Stimulated activated CD8-positive, alpha-beta memory T cell treated with anti-CD3 and anti-CD28 coated beads, Interleukin-15, amount 100 ng/mL, for 4 hours (primary cell): ENCODE measurements at places on chromosomes 7 and 10.

DNA sequence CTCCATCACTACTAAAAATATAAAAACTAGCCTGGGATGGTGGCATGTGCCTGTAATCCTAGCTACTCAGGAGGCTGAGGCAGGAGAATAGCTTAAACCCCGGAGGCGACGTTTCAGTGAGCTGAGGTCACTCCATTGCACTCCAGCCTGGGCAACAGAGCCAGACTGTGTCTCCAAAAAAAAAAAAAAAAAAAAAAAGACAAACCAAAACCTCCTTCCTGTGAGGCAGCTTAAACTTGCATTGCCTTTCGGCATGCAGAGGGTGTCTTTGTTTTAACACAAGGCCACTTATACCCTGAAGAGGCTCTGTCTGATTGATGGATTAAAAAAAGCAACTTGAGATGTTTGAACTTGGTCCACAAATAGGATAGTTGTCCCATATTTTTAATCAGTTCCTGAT, 128.4 kb upstream of the RSU1 start:
- DNase-seq = no peak

DNA sequence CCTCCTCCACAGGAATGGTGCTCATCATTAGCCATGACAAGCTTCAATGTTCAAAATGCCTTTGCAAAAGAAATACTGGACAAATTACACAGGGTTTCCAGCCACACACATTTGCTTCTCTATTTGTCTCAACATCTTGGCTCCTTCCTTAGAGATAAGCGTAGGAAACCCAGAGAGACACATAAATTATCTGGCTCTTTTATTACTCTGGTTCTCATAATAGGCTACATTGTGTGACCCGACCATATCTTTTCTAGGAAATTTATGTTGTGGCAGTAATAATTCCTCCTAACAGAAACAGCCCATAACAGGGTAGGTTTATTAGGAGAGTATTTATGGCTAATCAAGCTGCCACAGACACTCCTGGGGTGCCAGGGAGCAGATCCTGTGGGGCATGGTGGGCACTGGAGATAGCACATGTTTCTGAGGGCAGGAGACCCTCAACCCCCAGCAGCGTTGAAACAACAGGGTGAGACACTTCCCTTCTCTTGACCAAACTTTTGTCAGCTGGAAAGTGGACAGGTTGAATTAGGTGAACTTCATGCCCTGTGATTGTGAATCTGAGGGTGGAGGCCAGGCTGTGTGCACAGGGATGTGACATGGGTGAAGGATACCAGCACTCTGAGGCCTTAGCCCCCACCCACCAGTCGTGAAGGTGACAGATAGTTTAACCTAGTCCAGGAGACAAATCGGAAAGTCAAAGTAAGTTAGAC, 295.9 kb upstream of the ZNF32 start:
- DNase-seq = no peak

DNA sequence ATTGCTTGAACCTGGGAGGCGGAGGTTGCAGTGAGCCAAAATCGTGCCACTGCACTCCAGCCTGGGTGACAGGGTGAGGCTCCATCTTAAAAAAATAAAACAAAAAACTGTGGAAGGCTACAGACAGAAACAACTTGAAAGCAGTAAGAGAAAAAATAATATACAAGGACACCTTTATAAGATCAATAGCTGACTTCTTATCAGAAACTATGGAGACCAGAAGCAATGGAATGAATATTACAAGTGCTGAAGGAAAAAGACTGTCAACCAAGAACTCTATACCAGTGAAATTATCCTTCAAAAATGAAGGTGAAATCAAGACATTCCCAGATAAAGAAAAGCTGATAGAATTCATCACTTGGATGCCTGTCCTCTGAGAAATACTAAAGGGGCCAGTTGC, 49.0 kb downstream of the RBAK start:
- no peak for DNase-seq

DNA sequence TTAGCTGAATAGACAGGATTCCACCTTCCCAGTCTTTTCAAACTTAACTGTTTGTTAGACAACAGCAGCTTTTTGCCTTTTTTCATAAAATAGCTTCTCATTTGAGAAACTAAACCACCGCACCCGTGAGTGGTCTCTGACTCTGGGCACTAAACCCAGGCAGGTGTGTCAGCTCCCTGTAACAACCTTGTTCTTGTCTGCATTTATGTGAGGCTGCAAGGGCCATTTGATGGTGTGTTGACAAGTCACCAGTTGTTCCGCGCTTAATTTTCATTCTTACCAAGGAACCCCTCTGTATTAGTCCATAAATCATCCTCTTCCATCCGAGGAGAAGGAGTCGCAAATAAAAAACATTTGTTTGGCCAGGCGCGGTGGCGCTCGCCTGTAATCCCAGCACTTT, 1.5 kb downstream of the STOX1 start:
- no peak for DNase-seq

DNA sequence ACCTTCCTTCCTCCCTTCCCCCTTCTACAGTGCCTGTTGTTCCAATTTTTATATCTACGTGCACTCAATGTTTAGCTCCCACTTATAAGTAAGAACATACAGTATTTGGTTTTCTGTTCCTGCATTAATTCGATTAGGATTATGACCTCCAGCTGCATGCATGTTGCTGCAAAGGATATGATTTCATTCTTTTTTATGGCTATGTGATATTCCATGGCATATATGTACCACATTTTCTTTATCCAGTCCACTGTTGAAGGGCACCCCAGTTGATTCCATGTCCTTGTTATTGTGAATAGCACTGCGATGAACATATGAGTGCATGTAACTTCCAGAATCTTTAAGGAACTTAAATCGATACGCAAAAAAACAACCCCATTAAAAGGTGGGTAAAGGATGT, 39.9 kb downstream of the BET1 start:
- no peak for DNase-seq

DNA sequence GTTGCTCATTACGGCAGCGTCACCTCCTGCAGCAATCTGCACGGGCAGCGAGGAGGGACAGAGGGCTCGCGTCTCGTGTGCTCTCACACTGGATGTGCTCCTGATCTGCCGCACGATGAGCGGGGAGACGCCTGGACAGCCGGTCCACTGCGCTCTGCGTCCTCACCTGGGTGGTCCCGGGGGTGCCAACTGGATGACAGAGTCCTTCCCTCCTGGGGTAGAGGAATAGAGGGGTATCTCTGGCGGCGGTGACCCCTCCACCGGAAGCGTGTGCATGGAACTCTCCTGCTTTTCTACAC, 3.4 kb downstream of the FAM20C start:
- DNase-seq = no peak

- DNase-seq = no peak
Measured at GRCh38 chr7:100222445-100223132, 2.8 kb downstream of the PVRIG start.

DNA sequence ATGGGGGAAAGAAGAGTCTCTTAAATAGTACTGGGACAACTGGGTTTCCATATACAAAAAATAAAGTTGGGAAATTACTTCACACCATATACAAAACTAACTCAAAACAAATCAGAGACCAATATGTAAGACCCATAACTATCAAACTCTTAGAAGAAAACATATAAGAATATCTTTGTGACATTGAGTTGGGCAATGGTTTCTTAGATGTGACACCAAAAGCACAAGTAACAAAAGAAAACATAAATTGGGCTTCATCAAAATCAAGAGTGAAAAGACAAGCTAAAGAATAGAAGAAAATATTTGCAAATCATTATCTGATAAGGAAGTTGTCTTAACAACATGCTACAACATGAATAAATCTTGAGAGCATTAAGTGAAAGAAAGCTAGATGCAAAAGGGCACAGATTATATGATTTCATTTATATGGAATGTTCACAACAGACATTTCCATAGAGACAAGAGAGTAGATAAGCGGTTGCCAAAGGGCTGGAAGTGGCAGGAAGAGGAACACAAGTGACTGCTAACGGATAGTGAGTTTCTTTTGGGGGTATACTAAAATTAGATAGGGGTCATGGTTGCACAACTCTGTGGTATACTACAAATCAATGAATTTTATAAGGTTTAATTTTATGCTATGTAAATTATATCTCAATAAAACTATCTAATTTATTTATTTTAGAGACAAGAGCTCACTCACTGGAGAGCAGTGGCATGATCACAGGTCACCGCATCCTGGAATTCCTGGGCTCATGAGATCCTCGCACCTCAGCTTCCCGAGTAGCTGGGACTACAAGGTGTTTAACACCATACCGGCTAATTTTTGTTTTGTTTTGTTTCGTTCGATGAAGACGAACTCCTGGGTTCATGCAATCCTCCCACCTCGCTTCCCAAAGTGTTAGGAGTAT, 35.4 kb downstream of the JMJD1C start:
- no peak for DNase-seq

DNA sequence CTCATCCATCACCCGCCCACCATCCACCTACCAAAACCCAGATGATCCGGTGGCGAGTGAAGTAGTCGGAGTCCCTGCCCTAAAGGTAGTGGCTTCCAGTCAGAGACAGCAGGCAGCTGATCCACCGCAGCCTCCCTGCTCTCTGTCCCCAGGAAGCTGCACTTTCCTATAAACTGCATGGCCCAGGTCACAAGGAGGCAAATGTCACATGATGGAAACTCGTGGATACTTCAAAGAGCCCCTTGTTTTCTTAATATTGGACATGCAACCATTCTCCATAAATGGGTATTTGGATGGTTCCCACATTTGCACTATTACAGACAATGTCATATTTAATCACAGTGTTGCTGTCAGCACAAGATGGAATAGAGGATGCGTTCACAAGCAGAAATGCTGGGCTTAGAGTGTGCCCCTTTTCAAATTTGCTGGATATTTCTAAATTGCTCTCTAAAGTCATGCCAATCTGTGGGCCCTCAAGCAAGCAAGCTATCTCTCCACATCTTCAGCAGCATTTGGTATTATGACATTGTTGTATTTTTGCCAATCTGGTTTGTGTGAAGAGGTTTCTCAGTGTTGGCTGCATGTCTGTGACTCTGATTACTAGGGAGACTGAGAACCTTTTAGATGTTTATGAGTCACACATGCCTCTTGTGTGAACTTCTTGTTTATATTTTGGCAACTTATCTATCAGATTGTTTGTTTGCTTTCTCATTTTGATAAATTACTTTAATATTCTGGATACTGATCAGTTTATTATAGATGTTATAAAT, 822.0 kb downstream of the TNS3 start:
- no peak for DNase-seq

DNA sequence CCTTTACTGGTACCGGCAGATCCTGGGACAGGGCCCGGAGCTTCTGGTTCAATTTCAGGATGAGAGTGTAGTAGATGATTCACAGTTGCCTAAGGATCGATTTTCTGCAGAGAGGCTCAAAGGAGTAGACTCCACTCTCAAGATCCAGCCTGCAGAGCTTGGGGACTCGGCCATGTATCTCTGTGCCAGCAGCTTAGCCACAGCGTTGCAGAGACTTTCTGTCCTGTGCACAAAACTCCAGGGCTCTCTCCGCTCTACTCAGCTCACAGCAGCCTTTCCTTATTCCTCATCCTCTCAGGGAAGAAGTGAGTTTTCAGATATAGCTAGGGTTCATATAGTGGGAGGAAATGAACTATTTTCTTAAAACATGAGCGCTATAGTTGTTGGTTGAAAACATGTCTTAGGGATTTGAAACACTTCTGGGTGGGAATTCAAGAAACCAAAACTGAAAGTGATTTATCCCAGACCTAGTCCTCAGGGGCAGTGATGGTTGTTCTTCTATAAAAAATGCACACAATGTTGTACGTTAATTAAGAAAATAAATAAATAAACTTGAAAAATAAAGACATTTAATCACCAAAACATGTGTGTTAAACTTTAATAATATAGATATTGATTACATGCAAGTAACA, 150.2 kb upstream of the PRSS58 start:
- DNase-seq = no peak

- DNase-seq = no peak
Measured at GRCh38 chr7:155263581-155264143, 34.0 kb upstream of the INSIG1 start.

DNA sequence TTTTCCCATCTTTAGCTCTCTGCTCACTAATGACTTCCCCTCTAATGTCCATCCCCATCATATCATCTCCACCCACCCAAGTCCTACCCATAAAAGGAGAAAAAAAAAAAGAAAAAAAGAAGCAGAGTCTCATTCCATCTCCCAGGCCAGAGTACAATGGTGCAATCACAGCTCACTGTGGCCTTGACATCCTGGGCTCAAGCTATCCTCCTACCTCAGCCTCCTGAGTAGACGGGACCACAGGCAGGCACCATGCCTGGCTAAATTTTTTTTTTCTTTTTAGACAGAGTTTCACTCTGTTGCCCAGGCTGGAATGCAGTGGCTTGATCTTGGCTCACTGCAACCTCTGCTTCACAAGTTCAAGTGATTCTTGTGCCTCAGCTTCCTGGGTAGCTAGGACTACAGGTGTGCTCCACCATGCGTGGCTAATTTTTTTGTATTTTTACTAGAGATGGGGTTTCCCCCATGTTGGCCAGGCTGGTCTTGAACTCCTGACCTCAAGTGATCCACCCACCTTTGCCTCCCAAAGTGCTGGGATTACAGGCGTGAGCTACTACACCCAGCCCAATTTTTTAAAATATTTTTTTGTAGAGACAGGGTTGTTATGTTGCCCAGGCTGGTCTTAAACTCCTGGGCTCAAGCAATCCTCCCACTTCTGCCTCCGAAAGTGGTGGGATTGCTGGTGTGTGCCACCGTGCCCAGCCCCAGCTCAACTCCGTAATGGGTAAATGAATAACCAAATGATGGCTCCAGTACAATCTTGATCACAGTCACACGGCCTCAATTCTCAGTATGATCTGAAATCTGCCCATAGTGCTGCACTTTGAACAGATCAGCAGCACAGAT, 24.6 kb upstream of the SGMS1 start:
- no peak for DNase-seq

DNA sequence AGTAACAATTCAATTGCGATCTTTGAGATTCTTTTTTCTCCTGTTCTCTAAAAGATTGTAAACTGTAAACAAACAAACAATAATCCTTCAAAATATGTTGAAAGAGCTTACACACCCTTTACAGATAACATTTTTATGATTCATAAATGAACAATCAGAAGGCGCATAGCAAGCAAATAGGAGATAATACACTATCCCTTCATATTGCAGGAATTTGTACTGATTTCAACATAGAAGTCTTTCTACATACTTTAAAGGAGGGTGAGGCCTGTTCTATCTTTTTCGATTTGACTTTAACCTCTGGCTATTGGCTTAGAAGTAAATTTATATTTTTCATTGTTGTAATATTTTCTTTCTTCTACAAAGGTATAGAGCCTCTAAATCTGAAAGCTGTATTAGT, 57.2 kb downstream of the TFEC start:
- DNase-seq = no peak

DNA sequence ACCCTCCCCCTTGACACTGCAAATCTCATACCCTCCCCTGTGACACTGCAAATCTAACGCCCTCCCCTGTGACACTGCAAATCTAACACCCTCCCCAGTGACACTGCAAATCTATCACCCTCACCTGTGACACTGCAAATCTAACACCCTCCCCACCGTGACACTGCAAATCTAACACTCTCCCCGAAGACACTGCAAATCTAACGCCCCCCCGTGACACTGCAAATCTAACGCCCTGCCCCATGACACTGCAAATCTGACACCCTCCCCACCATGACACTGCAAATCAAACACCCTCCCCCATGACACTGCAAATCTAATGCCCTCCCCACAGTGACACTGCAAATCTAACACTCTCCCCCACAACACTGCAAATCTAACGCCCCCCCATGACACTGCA, 603.7 kb downstream of the DNAJB6 start:
- no peak for DNase-seq

- no peak for DNase-seq
Measured at GRCh38 chr7:104207348-104207730, 474 bp downstream of the ORC5 start.
